ENCODE measurements at places on chromosomes 12 and 14.

DNA sequence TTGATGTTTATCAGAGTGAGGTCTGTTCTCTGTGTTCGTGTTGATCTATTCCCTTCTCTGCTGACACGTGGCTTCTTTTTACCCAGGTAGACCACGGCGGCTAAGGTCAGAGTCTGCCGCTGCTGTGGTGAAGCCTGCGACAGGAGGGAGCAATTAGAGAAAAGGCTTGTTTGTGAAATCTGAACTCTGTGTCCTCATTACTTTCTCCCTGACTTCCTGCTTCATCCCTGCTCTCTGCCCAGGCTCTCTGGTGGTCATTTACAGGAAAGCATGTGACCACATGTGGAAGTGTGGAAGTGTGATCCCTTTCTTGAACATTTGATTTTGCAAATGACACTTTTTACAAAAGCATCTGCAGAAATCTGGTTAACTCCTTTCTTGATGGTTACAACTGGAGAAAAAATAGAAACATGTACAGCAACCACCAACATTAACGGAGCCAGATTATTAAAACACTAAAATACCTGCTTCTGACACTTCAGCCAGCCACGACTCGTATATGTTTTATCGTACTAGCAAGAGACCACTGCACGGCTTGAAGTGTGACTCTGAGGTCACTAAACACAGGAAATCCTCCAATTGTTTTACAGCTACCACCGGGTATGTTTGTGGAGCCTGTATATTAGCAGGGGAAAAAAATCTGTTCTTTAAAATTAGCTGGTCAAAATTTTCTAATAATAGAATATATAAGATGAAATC lies 388.6 kb upstream of the TMPO start:
- DNase-seq, result no peak

DNA sequence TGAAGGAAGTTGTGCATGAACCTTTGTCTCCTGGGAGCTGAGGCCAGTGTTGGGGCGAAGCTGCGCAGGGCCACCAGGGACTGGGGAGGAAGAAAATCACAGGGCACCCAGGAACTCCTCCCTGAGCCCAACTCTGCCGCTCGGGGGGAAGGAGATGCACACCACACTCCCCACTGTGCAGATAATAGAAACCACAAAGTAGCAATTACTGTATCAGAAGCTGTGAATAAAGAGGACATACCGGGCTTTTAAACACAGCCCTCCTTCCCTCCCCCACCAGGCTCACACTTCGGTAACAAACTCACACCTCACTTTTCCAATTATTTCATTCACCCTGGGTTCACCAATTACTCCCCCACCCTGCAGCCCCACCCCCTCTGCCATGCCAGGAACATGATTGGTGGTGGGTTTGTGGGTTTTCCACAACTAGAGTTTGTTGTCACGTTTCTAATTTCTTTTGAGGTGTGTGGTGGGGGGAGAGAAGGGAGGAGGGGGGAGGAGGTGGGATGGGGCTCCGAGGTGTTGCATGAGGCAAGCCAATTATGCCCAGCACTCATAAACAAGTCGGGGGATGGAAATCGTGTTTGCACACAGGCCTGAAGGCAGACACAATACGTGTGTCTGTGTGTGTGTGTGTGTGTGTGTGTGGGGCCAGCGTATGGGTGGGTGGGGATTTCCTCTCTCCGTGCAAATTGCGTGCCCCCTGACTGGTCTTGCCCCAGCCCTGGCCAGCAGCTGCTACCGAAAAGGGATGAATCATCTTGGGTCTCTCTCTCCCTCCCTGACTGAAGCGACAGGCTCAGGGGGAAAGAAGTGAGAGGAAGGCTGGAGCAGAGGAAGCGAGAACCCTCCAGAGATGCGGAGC lies 103.3 kb downstream of the RBM19 start:
- peak; percentile 94 for DNase-seq

DNA sequence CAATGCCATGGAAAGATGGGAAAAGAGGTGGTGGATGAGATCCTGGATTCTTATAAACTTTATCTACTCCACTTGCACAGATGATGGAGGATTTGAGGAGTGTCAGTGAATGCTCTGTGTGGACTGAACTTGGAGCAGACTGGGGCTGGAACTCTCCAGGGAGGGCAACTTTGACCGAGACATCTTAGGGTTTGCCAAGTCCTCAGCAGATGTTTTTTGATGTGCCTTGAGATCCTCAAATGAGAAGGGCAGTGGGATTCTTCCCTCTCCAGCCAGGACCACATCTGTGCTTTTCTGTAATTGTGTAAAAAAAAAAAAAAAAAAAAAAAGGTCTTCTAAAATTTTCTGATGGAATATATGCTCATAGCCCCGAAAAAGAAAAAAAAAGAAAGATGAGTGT lies 23.0 kb upstream of the MYL2 start:
- DNase-seq, result no peak

GRCh38 chr14:99819514-99819913 lies 26.3 kb downstream of the EML1 start:
- no peak for DNase-seq

GRCh38 chr12:69616025-69616424 lies 5.3 kb upstream of the LRRC10 start:
- DNase-seq, result no peak

DNA sequence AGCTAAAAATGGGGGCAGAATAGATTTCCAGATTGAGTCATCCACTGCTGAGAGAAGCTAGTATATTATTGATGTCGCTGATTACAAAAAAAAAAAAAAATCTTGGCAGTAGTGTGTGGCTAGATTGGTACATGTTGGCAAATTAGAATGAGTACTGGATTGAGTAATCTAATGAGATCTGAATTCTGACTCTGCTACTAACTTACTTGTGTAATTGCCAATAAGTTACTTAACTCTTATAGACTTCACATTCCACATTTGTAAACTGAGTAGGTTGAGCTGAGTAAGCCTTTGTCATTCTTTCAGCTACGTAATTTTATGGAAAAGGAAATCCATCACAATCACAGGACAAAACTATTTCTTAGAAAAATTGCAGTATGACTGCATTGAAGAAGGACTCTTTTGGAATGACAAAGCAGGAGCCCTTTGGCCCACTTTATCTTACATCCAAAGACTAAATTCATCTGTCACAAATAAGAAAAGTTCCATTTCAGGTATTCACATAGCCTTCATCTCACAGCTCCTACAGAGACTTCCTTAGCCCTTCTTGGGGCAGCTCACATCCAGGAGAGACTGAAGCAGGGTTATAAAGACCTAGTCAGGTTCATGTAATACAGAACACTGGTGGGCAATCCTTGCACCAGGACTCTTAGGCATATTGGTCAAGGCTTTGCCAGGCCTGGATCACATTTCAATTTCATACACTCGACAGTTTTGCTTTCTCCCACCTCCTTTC lies 197.3 kb upstream of the CPNE8 start:
- DNase-seq, result peak; percentile 91

DNA sequence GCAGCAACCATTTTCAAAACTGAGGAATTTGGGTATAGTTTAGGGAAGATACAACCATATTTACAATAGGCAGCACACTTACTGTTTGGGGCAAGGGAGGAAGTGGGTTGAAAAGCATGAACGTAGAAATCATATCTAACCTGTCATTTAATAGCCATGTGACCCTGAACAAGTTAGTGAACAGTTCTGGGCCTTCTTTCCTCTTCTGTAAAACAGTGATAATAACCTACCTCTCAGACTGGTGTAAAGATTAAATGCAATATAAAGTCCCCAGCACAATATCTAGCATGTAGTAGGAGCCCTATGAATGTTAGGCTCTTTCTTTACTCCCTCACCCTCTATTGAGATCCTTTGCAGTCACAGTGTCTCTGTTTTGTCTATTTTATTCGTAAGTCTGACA lies 33.5 kb downstream of the A2ML1 start:
- no peak for DNase-seq

DNA sequence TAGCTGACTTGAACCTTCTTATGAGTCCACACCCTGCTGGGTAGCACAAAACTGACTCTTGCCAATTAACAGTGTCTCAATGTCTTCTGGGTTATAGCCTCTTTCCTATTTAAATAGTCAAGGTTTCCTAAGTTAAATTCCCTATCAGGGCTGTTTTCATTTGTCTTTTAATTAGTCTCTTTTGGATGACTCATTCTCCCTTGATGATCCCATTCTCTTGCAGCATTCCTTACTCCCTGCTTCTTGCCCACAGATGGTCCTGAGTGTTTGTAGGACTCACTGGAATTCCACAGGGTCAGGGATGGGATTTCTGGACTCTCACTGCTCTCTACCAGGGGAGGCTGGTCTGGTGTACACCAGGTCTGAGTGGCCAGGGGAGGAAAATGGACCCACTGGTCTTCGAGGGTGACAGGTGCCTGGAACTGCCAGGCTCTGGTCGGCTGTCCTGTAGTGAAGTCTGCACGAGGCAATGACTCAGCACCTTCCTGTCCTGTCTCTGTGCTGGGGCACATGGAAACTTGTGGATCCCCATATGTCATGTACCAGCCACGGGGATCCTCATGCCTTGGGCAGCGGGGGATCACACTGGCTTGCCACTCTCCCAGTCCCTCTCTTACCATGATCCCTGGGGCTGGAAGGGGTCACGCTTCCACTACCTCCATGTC lies 236.5 kb upstream of the PELI2 start:
- DNase-seq, result no peak

- DNase-seq, result no peak
Measured at GRCh38 chr14:51449681-51450080, 202.0 kb upstream of the FRMD6 start.

DNA sequence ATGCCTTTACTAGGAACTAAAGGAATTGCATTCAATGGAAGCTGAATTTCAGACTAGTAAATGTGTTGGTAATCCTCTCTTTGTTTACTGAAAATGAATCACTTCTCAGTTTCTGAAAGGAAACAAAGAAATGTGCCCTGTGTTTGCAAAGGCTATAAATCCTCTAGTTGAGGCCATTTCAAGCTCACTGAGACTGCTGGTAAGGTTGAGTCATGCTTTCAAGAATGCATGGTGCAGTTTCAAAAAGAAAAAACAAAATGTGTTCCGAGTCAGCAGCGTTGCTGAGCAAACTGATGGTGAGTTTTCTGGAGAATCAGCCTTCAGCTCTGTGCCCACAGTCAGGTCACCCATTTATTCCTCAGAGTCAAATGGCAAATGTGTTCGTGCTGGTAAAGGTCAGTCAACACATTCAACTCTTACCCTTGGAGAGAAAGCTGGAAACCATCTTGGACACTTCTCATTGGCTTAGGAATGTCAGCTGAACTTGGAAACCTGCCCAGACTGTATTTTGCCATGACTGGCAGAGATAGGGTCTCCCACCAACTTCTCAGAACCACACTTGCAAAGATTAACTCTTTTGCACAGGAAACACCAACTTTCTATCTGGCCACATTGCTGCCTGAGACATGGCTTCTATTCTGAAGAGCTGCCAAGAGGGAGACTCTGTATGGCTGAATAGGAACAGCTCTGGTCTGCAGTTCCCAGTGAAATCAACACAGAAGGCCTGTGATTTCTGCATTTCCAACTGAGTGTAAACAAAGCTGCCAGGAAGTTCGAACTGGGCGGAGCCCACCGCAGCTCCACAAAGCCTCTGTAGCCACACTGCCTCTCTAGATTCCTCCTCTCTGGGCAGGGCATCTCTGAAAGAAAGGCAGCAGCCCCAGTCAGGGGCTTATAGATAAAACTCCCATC lies 484.4 kb downstream of the ATP23 start:
- DNase-seq, result peak; percentile 97

DNA sequence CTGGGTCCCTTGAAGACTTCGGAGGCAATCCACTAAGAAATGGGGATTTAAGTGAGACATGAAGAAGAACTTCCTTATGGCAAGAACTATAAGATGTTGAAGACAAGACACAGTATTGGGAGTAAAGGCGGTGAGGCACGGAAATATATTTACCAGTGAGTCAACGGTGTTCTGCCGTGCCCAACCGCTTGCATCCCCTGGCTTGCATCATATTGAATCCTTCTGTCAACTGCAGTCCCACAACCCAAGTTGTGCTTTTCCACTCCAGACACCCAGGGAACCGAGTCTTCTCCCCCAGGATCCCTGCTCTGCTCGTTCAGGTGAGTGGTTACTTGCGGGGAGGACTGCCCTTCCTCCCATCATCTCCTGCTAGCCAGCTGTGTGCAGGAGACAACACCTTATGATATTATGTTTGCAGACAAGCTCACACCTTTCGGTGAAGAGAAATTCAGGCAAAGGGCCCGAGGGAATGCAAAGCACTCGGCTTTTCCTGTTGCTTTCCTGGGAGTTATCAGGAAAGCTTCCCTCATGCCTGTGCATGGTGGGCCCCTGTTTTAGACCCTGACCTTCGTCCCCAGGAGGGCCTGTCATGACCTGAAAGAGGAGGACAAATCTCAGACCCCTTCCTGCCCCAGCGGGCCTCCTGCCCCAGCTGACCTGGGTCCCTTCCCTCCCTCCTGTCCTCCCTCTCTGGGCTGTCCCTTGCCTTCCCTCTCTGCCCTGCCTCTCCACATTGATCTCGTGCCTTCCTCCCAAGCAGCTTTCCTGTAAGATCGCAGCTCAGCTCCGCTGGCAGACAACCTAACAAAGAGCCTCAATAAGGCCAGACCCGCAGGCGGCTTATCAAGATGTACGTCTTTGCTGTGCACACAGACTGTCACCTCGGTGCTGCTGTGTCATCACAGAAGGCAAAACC lies 4.3 kb upstream of the LRTM2 start:
- DNase-seq, result no peak

GRCh38 chr14:24351517-24351916 lies 11.7 kb upstream of the RIPK3 start:
- DNase-seq, result no peak

DNA sequence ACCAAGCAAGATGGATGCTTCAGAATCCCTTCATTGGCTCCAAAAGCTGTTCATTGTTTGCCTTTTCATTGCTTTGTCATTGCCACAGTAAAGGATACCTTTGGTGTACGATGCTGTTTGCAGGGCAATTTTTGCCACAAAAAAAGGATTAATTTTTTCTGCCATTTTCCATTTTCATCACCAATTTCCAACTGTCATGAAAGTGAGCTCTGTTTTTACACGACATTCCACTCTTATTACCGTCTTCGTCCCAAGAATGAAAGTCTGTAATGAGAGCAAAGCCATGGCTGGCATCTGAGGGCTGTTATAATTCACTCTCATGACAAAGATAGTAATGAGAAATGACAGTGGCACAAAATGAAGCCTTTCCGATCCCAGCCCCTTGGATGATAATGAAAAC lies 272.7 kb upstream of the DCN start:
- no peak for DNase-seq

DNA sequence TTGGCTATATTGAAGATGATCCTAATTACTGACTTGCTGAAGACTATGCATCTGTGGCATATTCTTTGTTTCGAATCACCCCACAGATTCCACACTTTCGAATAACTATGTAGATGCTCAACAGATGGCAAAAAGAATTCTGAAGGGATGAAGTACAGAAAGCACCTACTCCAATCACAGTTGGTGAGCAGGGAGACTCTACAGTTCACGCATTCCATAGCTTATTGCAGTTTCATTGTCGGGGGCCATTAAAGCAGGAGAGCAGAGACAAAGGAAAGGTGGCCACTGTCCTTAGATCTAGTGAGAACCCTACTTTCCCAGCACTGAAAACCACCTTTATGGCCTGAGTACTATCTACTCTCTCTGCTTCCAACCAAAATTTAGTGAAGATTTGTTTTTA lies 191.9 kb downstream of the STXBP6 start:
- DNase-seq, result no peak
